ENCODE measurements at places on chromosomes 7 and 10.

- DNase-seq: no peak
Observed at GRCh38 chr10:62084451-62084850, 183.0 kb downstream of the ARID5B start.

GRCh38 chr10:11443468-11444154 lies 167.8 kb downstream of the USP6NL start:
- DNase-seq: no peak

- no peak for DNase-seq
Observed at GRCh38 chr7:146788008-146788407, 671.4 kb downstream of the CNTNAP2 start.

- DNase-seq: no peak
Observed at GRCh38 chr7:152144557-152145245, 119.2 kb downstream of the GALNT11 start.

GRCh38 chr7:155896531-155897263 lies 84.4 kb upstream of the SHH start:
- DNase-seq: no peak

GRCh38 chr10:80194373-80195045 lies 10.8 kb downstream of the ANXA11 start:
- no peak for DNase-seq

DNA sequence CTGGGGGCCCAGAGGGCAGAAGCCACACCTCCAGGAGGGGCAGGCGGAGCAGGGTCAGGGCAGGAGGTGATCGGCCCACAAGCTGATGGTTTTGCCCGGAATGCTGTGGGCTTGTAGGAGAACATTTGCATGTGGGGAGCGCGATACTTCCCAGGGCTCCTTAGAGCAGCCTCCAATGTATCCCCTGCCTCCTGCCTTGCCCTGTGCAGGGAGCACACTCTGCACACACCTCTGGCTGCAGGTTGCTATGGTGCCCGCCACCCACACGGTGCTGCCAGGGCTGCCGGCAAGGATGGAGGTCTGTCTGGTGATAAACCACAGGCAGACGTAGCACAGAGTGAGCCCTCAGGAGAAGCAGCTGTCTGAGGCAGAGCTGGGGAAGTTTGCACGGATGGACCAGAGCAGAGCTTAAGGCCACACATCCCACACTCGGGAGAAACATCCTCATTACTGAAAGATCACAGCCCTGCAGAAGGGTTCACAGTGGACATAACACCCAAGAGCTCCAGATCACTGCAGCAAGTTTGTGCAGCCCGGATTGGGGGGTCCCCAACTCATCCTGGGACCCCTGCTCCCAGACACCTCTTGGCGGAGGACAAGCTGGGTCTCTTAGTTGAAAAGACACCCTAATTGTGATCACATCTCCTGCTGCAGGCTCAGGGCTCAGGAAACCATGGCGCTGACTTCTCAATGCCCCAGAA lies 41.8 kb downstream of the VIPR2 start:
- DNase-seq: no peak

DNA sequence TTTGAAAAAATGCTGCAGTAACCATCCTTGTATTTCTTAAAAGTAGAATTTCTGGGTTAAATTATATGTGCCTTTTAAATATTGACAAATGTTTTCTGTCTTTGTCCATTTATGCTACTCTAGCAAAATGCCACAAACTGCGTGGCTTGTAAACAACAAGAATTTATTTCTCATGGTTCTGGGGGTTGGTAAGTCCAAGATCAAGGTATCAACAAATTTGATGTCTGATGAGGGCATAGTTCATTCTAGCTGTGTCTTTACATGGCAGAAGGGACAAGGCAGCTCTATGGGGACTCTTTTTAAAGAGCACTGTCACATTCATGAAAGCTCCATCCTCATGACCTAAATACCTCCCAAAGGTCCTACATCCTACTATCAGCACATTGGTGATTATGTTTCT lies 27.7 kb downstream of the ZNF277 start:
- DNase-seq: no peak

DNA sequence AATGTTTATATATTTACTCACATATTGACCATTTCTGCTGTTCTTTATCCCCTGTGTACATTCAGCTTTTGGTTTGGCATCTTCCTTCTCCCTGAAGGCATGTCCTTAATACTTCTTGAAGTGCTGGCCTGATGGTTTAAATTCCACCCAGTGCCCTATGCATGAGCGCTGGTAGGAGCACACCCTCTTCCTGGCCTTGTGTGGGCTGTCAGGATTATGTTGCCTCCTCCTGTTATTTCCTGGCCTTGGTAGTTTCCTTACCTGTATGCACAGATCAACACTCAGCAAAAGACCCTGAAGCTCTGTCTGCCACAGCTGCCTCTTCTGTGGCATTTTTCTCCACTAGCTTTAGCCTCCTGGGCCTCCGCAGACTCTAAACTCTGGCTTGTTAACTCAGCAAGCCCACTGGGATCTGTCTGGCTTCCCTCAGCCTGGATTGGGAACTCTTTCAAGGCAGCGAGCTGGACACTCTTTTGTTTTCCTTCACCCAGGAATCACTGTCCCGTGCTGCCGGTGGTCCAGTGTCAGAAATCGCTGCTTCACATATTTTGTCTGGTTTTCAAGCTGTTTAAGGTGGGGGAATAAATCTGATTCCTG lies 595.2 kb downstream of the SDK1 start:
- DNase-seq: no peak

GRCh38 chr7:31368620-31369019 lies 28.1 kb upstream of the NEUROD6 start:
- DNase-seq: no peak

DNA sequence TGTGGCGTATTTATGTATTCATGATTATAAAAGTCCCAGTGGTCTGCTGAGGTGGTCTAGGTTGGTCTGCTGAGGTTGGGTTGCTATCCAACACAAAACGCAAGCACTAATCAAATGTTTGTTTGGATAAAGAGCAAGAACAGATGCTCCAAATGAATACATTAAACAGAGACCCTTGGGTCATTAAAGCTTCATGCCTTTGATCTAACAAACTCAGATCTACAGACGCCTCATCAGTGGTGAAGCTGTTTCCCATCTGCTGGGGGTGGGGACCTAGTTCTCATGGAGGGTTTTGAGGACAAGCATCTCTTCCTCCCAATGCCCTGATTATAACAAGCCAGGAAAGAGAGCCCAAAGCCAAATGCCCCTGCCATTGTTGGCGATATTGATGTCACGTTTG lies 786.7 kb downstream of the NRG3 start:
- DNase-seq: no peak

GRCh38 chr7:85156661-85157208 lies 30.1 kb downstream of the SEMA3D start:
- no peak for DNase-seq

GRCh38 chr10:93219347-93219746 lies 145.7 kb downstream of the CYP26A1 start:
- no peak for DNase-seq

- no peak for DNase-seq
Observed at GRCh38 chr7:70384024-70384423, 747.9 kb upstream of the GALNT17 start.

- no peak for DNase-seq
Observed at GRCh38 chr7:77819021-77819420, 20.4 kb downstream of the PHTF2 start.

DNA sequence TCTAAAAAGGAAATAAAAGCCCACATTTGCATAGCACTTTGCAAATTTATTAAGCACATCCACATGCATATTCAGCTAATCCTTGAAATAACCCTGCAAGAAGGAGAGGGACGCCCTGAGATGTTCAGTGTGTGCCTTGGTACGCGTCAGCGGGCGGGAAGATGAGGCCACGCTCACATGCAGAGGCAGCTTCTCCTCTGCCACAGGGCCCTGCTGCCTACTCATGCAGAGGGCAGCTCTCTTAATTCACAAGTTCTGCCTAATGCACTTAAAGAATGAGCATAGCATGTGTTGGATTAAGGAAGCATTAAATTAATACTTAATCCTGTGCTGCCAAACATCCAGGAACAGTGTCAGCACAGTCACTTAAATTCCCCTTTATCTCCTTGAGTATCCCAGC lies 132.3 kb downstream of the HECW1 start:
- no peak for DNase-seq

DNA sequence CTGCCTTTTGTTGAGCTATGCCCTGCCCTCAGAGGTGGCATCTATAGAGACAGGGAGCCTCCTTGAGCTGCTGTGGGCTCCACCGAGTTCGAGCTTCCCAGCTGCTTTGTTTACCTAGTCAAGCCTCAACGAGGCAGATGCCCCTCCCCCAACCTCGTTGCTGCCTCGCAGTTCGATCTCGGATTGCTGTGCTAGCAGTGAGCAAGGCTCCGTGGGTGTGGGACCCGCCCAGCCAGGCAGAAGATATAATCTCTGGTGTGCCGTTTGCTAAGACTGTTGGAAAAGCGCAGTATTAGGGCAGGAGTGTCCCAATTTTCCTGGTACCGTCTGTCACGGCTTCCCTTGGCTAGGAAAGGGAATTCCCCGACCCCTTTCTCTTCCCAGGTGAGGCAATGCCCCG lies 88.4 kb upstream of the CDK6 start:
- no peak for DNase-seq

DNA sequence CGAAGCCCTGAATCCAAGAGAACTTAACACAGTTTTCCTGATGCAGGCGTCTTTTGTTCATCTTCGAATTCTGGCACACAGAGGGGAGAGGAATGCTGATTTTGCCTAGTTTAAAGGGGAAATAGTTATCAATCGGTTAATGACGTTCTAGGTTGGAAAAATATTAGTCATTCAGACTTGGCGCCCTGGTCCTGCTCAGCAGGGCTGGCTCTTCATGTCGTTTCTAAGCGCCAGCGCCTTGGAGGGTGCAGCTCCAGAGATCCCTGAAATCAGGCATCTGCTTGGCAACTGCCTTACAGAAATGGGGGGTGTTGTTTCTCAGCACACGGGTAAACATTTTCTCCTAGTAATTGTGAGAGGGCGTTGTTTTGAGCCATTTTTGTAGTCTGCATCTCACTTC lies 1.3 kb upstream of the PRTFDC1 start:
- no peak for DNase-seq

GRCh38 chr10:70652761-70653657 lies 19.3 kb upstream of the ADAMTS14 start:
- DNase-seq: peak; percentile 93

DNA sequence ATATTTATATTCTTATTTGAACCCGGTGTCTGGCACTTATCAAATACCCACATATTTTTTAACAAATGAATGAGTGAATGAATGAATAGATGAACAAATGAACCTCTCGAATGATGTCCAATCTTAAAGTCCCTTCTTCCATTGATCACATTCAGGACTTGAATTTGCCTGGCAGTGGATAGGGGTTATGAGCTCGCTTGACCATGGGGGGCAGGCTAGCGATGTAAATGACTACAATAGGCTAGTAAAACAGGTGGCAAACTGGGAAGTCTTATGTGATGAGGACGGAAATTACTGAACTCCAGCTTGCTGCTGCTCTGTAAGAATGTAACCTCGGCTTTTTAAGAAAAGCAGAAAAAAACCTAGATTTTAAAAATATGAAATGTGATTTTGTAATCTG lies 247.7 kb upstream of the DKK1 start:
- no peak for DNase-seq

- DNase-seq: no peak
Observed at GRCh38 chr10:118107541-118107940, 60.8 kb upstream of the RAB11FIP2 start.

DNA sequence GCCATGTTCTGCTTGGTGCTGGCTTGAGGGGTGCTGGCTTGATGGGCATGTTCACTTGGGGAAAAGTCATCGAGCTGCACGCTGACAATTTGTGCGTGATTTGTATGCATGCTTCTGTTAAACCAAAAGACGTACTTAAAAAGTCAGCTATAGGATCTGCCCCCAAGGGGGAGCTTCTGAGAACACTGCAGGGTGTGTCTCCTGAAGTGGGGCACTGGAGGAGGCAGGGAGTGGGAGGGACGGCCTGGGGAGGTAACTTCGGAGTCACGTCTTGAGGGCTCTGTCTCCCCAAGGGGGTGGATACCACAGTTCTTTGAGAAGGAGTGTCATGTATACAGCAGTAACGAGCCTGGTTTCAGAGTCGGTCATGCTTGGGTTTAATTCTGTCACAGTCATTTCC lies 406.5 kb downstream of the PLXNA4 start:
- no peak for DNase-seq

GRCh38 chr10:3527869-3528268 lies 257.1 kb downstream of the KLF6 start:
- DNase-seq: no peak

- no peak for DNase-seq
Observed at GRCh38 chr10:126930131-126930882, 25.1 kb downstream of the DOCK1 start.

- DNase-seq: no peak
Observed at GRCh38 chr7:138162236-138162635, 86.0 kb downstream of the AKR1D1 start.

GRCh38 chr7:157089100-157089610 lies 49.6 kb upstream of the UBE3C start:
- DNase-seq: no peak

GRCh38 chr10:28544058-28544457 lies 11.1 kb downstream of the WAC start:
- no peak for DNase-seq

- no peak for DNase-seq
Observed at GRCh38 chr7:99381664-99382075, 7.1 kb downstream of the ARPC1B start.

- no peak for DNase-seq
Observed at GRCh38 chr10:84541289-84541637, 212.9 kb downstream of the CCSER2 start.

- no peak for DNase-seq
Observed at GRCh38 chr7:152896217-152896616, 136.7 kb downstream of the ACTR3B start.

DNA sequence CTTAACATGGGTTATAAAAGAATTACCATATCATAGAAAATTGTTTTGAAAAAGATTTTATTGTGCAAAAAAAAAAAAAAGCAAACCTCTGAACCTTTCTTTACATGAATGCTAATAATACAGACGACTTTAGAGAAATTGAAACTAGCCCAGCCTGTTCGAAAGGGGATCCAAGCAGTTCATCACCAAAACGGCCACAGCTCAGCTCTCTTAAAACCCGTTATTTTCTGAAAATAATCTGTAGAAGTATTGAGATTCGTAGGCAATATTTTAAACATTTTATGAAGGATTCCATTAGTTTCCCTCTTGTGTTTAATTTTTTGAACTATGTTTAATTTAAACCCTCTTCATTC lies 9.9 kb upstream of the GSAP start:
- no peak for DNase-seq

GRCh38 chr10:128286762-128287500 lies 160.7 kb upstream of the MKI67 start:
- DNase-seq: no peak

- no peak for DNase-seq
Observed at GRCh38 chr7:136359333-136359903, 382.3 kb upstream of the MTPN start.
